HS-27A (cell line): ENCODE measurements at places on chromosomes 12 and 14.

DNA sequence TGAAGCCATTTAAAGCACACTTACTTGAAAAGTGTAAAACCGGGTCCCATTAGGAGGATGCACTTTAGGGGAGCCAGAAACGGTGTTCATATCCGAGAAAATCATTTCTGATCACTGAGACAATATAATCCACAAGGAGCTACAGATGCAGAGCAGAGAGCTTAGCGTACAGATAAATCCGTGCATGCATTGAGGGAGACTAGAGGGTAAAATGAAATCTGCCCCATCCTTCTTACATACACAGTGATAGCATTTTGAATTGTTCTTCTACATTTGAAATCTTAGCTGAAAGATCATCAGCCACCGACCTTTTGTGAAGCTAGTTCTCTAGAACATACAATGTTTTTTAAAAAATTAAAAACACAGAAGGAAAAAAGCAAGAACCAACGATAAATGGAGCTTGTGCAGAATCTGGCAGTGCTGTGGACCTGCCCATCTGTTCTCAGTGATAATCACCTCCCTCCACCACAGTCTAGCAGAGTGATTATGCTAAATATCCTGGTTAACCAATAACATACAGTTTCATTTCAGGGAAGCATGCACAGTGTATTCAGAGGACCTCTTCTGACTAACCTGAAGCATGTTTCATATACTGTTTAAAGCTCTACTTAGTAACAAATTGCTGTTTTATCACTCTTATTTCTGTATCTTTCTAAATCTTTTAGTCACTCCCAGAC lies 161.1 kb downstream of the PPFIA2 start:
- DNase-seq = no peak

GRCh38 chr12:45183246-45183645 lies 32.6 kb upstream of the ANO6 start:
- no peak for DNase-seq

DNA sequence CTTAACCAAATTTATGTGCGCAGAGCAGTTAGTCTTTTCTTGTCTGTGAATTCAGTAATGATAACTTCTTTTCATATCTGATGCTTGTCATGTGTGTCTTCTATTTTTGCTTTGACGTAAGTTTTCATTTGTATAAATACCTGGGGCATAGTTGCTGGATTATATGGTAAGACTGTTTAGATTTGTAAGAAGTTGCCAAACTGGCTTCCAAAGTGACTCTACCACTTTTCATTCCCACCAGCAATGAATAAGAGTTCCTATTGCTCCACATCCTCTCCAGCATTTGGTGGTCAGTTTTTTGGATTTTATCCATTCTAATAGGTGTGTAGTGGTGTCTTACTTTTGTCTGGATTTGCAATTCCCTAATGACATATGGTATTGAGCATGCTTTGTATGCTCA lies 8.9 kb downstream of the ZNF268 start:
- DNase-seq = no peak

GRCh38 chr14:20623798-20624197 lies 17.7 kb downstream of the OR6S1 start:
- DNase-seq = no peak

- DNase-seq = no peak
Measured at GRCh38 chr14:77303417-77304156, 17.1 kb downstream of the POMT2 start.

DNA sequence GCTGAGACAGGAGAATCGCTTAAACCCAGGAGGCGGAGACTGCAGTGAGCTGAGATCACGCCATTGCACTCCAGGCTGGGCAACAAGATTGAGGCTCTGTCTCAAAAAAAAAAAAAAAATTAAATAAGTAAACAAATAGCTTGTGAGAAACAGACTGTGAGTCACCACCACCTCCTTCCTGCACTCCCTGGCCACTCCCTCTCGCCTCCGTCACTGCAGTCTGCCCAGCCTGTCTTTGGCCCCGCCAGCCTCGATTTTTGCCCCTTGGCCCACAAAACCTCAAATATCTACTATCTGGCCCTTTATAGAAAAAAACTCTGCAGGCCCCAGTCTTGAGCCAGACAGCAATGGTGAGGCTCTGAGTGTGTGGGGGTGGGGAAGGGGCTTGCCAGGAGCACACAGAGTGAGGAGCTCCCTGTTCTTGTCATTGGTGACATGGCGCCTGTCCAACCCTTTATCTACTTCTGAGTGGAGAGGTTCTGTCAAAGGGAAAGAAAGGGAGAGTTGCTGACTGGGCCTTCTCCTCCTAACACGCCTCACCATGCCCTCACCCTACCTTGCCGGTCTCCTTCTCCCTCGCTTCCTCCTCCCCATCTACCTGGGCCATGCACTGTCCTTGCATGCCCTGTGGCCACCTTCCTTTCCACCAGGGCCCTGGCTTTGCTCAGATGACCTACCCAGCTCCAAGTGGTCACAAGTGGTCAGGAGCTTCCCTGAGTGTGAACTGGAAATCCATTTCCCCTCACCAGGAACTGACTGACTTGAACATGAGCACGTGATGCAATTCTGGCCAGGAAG lies 22.1 kb downstream of the LGMN start:
- DNase-seq = peak; percentile 59

GRCh38 chr12:97716356-97716755 lies 253.8 kb downstream of the RMST start:
- DNase-seq = no peak

GRCh38 chr14:106269029-106269428 lies 742.6 kb downstream of the TMEM121 start:
- DNase-seq = no peak

- DNase-seq = no peak
Measured at GRCh38 chr14:52895000-52895399, 55.9 kb downstream of the FERMT2 start.

- no peak for DNase-seq
Measured at GRCh38 chr12:108881953-108882352, 2.1 kb downstream of the DAO start.

DNA sequence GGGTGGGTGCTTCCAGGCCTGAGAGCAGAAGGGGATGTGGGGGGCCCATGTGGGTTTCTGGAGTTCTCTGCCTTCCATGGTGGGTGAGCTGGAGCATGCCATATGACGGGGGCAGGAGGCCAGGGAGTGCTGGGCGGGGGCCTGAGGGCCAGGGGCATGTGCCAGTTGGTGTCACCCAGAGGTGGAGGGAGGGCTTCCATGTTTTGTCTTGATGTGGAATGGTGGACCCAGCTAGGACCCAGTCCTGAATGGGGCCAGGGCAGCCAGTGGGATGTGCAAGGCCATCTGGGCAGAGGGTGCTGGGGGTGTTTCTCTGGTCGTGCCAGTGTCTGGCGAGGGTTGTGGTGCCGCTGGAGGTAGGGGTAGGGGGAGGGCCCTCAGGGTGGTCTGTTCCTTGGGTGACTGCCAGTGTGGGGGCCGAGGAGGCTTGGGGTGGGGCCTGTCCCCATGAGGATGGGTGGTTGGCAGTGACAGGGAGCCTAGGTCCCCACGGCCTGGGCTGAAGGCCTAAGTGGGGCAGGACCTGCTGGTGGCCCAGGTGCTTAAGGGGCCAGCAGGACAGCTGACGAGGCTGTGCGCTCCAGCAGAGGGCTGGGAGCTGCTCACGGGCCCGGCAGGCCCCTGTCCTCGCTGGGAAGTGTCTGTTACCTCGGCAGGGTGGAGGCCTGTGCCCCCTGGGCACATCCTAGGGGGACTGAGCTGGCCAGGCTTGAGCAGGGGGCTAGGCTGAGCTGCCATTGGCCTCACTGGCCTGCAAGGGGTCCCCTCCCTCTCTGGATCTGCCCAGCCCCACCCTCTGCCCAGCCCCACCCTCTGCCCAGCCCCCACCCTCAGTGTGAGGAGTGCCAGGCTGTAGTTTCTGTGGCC lies 26.8 kb downstream of the CEP170B start:
- no peak for DNase-seq

DNA sequence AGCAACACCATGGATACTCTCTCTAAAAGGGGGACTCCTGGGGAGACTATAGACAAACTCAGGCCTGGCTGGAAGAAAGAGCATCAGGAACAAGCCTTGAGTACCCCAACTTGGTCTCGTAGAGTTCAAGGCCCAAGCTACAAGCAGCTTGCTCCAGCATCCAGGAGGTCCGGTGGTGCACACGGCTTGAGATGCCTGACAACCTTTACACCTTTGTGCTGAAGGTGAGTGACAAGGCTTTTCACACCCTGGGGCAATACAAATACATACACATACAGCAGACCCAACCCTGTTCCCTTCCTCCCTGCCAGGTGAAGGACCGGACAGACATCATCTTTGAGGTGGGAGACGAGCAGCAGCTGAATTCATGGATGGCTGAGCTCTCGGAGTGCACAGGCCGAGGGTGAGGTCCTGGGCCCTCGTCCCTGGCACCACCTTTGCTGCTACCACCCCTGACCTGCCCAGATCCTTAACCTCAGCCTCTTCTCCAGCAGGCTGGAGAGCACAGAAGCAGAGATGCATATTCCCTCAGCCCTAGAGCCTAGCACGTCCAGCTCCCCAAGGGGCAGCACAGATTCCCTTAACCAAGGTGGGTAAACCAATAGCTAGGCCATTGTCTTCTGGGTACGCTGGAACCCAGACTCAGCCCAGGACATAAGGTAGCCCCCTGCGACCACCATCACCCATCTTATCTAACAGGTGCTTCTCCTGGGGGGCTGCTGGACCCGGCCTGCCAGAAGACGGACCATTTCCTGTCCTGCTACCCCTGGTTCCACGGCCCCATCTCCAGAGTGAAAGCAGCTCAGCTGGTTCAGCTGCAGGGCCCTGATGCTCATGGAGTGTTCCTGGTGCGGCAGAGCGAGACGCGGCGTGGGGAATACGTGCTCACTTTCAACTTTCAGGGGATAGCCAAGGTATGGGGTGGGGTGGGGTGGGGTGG lies 41.2 kb downstream of the SH2B3 start:
- DNase-seq = no peak

DNA sequence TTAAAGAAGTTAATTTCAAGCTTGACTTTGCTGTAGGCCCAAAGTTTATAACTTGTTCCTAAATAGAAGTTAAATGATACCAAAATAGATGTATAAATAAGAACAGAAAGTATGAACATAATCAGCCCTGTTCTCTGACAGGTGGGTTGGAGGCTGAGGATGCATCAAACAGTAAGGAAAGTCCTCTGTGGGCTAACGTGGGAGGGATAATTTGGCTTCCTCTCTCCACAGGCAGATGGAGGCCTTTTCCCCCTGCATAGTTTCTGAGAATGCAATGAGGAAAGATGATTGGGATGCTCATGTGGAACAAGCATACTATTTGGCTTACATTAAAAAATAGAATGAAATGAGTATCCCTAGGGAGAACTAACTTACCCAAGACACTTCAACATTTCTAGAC lies 56.5 kb downstream of the GARIN6 start:
- no peak for DNase-seq

GRCh38 chr12:132623072-132623869 lies 4.7 kb downstream of the P2RX2 start:
- DNase-seq = no peak

DNA sequence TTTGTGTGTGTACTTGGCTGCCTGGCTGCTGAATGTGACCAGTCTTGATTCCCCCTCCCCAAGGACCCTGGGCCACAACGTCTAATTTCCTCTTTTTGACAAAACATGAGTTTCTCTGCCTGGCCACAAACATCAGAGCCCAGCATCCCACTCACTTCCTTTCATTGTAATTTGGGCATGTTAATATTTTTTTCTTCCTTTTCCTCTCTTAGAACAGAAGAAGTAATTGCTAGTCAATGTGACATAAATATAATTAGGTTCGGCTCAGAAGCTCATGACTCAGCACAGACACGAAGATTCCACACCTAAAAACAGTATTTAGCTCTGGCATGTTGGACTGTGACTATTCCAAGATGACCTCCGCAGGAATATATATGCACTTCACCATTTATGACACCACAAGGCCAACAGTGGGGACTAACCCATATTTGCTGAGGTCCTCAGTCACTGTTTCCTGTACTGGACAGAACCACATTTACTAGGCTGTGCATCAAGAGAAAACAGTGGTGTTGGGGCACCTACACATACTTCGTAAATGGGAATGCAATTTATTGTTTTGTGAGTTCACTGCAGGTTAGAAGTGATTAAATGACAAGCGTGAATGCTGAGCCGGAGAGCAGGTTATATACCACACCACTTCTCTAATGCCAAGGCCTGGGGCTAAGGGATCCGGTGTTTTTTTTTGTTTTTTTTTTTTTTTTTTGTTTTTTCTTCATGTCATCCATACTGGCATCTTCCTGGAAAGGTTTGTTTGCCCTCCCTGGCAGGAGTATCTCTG lies 4.2 kb downstream of the GSG1 start:
- DNase-seq = no peak

- DNase-seq = no peak
Measured at GRCh38 chr12:40325349-40325960, 100.7 kb downstream of the LRRK2 start.

GRCh38 chr14:88802596-88802995 lies 9.8 kb upstream of the EML5 start:
- DNase-seq = no peak

DNA sequence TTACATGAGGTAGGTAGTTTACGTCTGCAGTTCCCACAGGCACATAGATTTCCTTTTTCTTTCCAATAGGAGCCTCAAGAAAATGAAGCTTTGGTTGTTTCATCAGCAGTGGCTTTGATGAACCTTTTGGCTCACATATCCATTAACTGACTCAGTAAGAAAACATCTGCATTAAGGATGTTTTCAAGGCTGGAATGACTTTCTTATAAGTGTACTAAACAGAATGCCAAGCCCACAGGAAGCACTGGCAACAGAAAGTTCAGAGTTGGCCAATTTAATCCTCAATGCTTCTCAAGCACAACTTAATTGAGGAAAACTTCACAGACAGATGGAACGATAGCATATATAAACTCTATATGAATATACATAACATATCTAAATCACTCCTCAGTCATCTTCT lies 63.5 kb downstream of the ST8SIA1 start:
- peak; percentile 80 for DNase-seq

GRCh38 chr12:110403976-110404682 lies 621 bp upstream of the ANAPC7 start:
- DNase-seq = peak; percentile 62

- DNase-seq = no peak
Measured at GRCh38 chr14:95659990-95660385, 26.2 kb upstream of the TCL1B start.

DNA sequence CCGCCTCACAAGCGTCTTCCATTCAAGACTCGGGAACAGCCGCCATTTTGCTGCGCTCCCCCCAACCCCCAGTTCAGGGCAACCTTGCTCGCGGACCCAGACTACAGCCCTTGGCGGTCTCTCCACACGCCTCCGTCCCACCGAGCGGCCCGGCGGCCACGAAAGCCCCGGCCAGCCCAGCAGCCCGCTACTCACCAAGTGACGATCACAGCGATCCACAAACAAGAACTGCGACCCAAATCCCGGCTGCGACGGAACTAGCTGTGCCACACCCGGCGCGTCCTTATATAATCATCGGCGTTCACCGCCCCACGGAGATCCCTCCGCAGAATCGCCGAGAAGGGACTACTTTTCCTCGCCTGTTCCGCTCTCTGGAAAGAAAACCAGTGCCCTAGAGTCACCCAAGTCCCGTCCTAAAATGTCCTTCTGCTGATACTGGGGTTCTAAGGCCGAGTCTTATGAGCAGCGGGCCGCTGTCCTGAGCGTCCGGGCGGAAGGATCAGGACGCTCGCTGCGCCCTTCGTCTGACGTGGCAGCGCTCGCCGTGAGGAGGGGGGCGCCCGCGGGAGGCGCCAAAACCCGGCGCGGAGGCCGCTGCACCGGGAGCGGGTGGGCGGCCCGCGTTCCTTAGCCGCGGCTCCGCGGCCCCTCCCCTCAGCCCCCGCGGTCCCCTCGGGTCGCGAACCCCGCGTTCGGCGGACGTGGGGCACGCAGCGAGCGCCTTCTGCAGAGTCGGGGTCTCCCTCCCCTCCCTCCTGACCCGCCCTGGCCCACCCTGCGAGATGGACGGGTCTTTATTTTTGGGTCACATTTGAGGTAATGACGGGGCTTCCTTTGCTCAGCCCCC lies at the start of gene UBC:
TSS of gene UBC (minus strand) at position 259 of the 847 bp plus-strand sequence. CDS start 879 bp downstream, outside the sequence.
- peak; percentile 89 for DNase-seq

- DNase-seq = no peak
Measured at GRCh38 chr12:131860472-131861260, 32.5 kb downstream of the MMP17 start.
